ENCODE measurements at places on chromosomes 3 and 15. TPM values are rescaled to one million over a fixed set of nuclear protein-coding genes. Genes with fewer than 3 reads are reported as not detected.

ZPLD1 gene
- total RNA-seq = 0.07 TPM

CNTN4 gene
- not detected for total RNA-seq

SLC15A2 gene
- total RNA-seq = 0.07 TPM

ZNF385D gene
- total RNA-seq = 0.79 TPM

LRRIQ4 gene
- 0.07 TPM for total RNA-seq

TM4SF18 gene
- total RNA-seq = 81.6 TPM

BMF gene
- 2.5 TPM for total RNA-seq

DOCK3 gene
- 0.04 TPM for total RNA-seq

SLC7A14 gene
- 3.0 TPM for total RNA-seq

ANO10 gene
- 34.4 TPM for total RNA-seq

STAB1 gene
- 189 TPM for total RNA-seq

STRIT1 gene
- not detected for total RNA-seq

CSPG4 gene
- 0.04 TPM for total RNA-seq

MYL3 gene
- not detected for total RNA-seq

FOXB1 gene
- not detected for total RNA-seq

CDHR4 gene
- not detected for total RNA-seq

NEK10 gene
- total RNA-seq = 5.6 TPM

ZNF620 gene
- 6.6 TPM for total RNA-seq

DBR1 gene
- 17.9 TPM for total RNA-seq

DPPA2 gene
- not detected for total RNA-seq

KNG1 gene
- total RNA-seq = not detected

GOLGA6A gene
- not detected for total RNA-seq

THAP10 gene
- total RNA-seq = 3.3 TPM

MUC4 gene
- total RNA-seq = not detected

PLSCR5 gene
- total RNA-seq = not detected

GOLGA8G gene
- not detected for total RNA-seq

WDR49 gene
- total RNA-seq = 0.20 TPM

PRR23C gene
- not detected for total RNA-seq

LRRC31 gene
- not detected for total RNA-seq

LMCD1 gene
- total RNA-seq = 14.0 TPM

HACD2 gene
- total RNA-seq = 29.4 TPM

FSTL1 gene
- total RNA-seq = 690 TPM

RBPMS2 gene
- total RNA-seq = not detected

SNRPA1 gene
- total RNA-seq = 24.7 TPM

PRR20G gene
- total RNA-seq = not detected

RAB27A gene
- total RNA-seq = 16.8 TPM

MORC1 gene
- not detected for total RNA-seq

SLC9C1 gene
- under 0.01 TPM for total RNA-seq
